Activated gamma-delta T cell treated with Interleukin-2 at 50 U/mL for 16 hours (primary cell): ENCODE measurements at places on chromosomes 7 and 10.

GRCh38 chr10:73759512-73760115 lies 15.4 kb downstream of the SEC24C start:
- DNase-seq, result peak; percentile 77

GRCh38 chr7:87344446-87344845 lies 1.0 kb upstream of the CROT start:
- DNase-seq, result no peak

- no peak for DNase-seq
Measured at GRCh38 chr10:74823791-74824183, 2.6 kb upstream of the KAT6B start.

DNA sequence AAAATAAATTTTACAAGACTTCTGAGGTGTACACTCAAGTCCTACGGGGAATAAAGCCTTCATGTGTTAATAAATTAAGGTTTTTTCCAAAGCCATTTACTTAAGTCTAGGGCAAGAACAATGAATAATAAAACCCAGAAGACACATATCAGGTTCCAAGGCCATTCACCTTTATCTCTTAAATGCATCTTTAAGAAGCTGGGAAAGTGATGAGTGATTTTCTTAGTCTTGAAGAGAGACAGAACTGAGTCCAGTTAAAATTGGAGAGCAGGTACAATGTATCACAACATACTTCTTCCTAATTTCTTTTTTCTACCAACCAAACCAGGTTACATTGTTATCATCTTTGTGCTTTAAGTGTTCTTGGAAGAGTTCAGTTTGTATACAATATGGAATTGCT lies 189.5 kb downstream of the RAPGEF5 start:
- no peak for DNase-seq

DNA sequence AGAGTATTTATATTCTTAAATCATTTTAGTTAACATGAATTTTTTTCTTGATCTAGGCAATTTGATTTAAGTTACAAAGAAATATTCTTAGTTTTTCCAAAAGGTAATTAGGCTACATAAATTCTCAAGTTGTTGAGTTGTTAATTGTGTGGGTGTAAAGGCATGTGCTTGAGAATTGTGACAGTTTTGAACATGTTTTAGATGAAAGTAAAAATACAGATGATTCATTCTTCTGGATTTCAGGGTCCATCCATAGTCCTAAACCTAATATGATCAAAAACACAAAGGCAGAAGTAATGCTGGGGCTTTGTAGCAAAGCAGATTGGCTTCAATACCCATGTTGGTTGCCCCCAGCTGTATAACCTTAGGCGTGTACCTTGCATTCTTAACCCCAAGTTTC lies 127.9 kb downstream of the CPED1 start:
- no peak for DNase-seq

DNA sequence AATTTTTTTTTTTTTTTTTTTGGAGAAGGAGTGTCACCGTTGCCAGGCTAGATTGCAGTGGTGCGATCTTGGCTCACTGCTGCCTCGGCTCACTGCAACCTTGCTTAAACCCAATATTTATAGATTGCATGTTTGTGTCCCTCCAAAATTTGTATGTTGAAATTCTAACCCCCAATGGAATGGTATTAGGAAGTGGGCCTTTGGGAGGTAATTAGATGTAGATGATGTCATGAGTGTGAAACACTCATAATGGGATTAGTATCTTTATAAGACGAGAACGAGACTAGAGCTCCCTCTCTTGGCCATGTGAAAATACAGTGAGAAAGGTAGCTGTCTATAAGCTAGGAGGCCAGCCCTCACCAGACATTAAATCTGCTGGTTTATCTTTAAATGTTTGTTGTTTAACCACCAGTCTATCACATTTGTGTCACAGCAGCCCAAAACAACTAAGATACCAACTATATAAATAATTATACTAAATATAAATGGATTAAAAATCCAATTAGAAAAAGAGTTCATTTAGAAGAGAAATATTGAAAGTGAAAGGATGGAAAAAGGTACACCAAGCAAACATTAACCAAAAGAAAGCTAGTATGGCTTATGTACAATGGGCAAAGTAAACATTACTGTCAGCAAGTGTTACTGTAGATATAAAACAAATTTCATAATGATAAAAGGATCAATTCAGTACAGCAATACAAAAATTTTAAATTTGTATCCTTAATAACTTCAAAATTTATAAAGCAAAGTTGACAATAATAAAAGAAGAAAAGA lies 9.3 kb downstream of the TCAF1 start:
- no peak for DNase-seq

DNA sequence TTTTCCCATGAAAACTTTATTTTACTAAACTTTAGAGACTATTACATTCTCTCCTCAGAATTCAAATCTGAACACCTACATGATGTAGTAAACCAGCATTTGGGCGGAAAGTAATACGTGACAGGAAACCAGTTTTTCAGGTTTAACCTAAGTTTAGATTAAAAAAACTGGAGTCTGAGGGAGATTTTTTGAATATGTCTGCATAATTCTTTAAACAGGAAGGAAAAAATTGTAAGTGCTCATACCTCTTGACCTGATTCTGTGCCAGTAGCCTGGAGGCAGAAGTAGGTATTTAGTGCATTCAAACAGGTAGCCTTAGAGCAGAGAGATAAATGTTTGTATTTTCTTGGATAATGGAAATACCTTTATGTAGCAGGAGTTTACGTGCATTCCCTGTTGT lies 224.3 kb downstream of the MDFIC start:
- DNase-seq, result no peak

DNA sequence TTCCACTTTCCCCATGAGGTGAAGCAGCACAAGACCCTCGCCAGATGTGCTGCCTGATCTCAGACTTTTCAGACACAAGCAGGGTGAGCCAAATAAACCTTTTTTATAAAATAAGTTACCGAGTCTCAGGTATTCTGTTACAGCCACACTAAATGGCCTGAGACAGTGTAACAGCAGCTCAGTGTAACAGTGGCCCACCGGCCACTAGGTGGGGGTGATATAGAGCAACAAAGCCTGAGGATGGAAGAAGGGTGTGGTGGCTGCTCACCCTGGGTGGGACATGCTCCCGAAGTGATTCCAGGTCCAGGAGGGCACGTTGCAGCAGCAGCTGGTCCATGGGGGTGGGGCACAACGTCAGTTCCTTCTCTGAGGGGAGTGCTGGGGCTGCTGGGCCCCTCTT lies 44.6 kb downstream of the BMS1 start:
- no peak for DNase-seq

DNA sequence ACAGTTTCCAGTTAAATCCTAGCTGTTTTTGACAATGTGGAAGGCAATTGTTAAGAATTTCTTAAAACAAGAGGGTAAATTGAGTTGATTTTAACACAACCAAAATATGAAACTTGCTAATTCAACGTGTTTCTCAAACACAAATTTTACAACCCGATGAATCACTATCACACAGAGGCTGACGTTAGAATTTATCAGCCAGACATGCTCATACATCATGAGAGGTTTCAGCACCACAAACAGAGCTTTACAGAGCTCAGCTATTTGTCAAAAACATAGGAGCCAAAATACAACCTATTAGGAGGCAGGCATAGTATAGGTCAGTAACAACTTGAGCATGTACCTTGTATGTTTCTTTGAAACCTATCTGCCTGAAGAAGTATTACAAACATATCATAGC lies 36.1 kb downstream of the LRRN3 start:
- no peak for DNase-seq

- DNase-seq, result no peak
Measured at GRCh38 chr7:113715981-113716856, 202.6 kb downstream of the PPP1R3A start.

GRCh38 chr7:94160719-94161435 lies 156.7 kb upstream of the BET1 start:
- DNase-seq, result no peak
